Activated T-helper 17 cell treated with anti-CD3 and anti-CD28 coated beads, Interleukin-2, amount 50 U/mL, for 72 hours (primary cell): ENCODE measurements at places on chromosomes 3 and 15.

GRCh38 chr3:49674497-49674983 is 389 bp downstream of the APEH start:
- peak; percentile 19 for ATAC-seq

DNA sequence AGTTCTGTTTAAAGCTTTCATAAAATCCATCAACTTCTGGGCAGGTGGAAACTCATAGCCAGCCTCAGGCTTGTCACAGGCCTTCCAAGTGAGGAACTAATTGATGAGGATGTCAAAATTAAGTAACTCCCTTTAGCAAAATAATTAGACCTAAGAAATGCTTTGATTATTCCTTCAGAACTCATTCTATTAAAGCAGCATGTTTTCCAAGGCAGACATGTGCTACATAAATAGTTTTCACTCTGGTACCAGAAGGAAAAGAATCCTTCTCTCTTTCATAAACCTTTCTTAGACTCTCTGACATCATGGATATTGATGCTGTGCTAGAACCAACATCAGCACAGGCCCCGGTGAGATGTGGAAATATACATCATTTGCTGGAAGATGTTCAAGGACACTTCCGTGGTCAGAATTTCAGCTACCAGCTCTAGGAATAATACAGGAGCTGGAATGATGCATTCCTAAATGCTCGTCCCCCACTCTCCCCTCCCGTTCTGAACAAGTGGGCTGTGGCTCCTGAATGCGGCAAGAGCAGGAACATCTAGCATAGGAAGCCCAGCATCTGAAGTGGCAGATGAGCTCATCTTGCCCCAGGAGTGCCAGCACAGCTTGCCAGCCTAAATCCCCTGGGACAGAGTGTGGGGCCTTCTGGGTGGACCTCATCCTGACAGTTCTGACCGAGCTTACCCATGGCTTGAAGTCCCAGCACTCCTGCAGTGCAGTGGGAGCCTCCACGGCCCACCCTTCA is 82.4 kb downstream of the WWTR1 start:
- no peak for ATAC-seq

DNA sequence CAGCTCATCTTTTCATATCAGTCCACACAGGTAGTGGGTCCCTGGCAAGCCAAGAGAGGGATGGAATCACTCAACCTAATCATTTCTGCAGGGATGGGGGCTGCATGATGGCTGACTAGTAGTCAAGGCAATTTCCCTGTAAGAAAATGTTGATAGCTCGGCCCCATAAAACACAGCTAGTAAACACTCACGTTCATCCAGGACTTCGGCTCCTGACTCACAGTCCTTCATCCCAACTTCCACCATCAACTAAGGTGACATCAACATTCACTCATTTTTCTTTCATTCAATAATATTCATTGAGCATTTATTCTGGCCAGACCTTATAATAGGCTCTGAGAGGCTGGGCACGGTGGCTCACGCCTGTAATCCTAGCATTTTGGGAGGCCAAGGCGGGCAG is 4.4 kb upstream of the ACAP2 start:
- no peak for ATAC-seq

- ATAC-seq, result no peak
These were observed 176.6 kb downstream of the NSMCE3 start for GRCh38 chr15:29093065-29093435.

- no peak for ATAC-seq
These were observed 4.7 kb downstream of the ZSCAN2 start for GRCh38 chr15:84605554-84605882.

DNA sequence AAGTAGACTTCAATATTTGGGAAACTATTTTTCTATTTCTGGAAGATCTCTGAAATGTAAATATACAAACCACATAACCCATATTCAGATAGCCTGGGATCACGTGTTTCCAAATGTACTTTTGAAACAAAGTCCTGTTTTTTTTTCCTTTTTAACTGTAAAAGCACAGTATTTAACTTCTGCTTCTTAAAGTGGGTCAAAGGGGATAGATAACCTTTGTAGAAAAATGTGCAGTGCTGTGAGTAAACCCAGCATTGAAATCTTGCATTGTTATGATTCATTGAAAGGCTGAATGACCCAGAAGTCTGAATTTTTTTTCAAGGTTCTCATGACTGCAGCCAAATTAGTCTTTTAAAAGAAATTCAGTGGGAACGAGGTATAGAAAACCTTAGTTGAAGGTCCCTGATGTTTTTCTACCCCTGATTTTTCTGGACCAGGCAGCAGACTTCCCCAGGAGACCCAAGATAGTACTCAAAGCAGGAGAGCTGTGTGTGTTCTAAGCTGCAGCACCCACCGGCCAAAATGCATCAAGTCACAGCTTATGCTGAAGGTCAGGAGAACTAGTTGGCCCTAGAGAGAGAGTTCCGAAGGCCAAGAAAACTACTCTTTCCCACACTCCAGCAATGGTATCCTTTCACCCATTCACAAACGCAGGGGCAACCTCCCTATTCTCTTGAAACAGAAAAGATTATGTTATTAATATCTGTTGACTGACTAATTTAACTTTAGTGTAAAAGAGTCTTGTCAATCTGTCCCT is 43.6 kb upstream of the APH1B start:
- peak; percentile 59 for ATAC-seq

DNA sequence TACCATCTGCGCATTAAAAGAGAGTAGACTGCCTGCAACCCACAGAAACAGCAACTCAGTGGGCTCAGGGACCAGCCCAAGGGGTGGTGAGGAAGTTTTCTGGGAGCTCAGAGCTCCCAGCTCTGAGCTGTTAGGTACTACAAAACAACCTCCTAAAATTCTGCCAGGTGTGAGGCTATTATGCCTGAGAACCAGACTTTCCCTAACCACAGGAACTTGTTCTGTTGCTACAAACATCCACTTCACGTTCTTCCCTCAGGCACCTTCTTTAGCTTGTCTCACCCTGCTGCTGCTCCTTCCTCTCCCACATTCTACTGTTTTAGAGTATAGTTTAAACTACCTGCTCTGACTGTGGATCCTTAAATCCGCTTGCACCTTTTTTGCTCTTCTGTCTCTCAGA is 399.4 kb downstream of the ROBO1 start:
- ATAC-seq, result no peak

- no peak for ATAC-seq
These were observed 7.7 kb upstream of the FLNB start for GRCh38 chr3:58000306-58001085.

DNA sequence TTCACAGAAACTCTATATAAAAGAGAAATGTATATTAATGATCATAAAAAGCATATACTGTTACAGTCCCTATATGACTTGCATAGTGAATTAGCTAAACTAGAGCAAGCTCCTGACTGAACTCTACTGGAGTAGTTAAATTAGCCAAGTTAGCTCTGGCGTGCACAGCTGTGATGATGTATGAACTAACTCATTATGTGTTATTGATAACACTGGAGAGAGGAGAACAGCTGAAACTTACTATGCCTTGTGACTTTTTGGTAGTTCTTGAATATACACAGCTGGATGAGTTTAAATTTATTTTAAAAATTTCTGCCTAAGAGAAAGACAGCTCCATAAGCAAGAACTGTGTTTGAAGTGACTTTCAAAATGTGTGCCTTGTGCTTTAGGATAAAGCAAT is 8.1 kb downstream of the TIPARP start:
- no peak for ATAC-seq

GRCh38 chr15:45863881-45864580 is 229.2 kb downstream of the SQOR start:
- ATAC-seq, result no peak

GRCh38 chr3:96831175-96831574 is 16.8 kb downstream of the EPHA6 start:
- ATAC-seq, result no peak

DNA sequence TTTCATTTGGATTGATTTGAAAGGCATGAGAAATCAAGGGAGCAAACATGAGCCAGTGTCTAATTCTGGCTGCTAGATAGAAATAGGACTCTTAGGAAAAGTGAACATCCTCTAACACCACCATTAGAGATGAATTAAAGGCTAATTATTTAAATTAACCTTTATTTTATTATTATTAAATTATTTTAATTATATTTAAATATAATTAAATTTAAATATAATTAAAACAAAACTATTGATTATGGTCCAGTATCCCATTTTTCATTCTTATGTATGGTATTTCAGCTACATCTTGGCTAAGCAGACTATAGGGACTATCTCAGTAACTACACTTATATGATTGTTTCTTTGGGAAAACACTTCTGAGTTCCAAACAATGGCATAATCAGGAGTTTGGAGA is 904.8 kb downstream of the NAALADL2 start:
- ATAC-seq, result no peak
